Natural killer cell (primary cell): ENCODE measurements at places on chromosomes 5 and 9. TPM values are rescaled to one million over a fixed set of nuclear protein-coding genes. Genes with fewer than 3 reads are reported as not detected.

DNA sequence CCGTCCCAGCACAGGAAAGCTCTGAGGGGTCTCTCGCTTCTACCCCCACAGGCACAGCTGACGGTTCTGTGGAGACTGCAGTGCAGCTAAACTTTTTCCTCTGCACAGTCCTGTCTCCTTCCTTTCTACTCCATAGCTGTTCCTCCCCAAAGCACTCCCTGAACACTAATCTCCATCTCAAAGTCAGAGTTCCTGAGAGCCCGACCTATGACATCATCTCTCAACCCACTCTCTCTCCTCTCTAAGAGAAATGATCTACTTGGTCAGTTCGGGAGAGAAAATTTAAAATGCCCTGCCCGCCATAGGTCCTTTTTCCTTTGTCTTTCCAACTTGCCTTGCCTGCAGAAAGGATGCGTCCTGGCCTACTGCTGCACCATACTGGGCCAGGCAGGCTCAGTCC, 90.6 kb downstream of the FANCC start:
- no peak for DNase-seq
- no peak overlapping the region for H3K27ac ChIP-seq
- no peaks in the 10 kb centered on the region for H3K4me1 ChIP-seq
- H3K4me3 ChIP-seq, result no peak overlapping the region
- H3K27me3 ChIP-seq, result no peaks in the 10 kb centered on the region
- no peaks in the 10 kb centered on the region for H3K36me3 ChIP-seq

DNA sequence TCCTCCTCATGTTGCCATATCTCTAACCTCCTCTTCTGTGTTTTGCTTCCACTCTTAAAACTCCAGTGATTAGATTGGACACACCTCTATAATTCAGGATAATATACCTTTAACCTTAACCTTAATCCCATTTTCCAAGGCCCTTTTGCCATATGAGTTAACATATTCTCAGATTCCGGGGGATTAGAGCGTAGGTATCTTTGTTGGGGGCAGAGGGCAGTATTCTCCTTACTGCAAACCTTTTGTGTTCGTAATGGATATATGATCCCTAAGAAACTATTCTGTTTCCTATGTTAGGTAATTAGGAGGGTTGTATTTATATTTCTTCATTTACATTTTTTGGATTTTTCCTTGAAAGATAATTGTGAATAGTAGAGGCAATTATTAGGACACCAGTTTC, 99.5 kb downstream of the VPS13A start:
- DNase-seq, result no peak
- no peaks in the 10 kb centered on the region for H3K4me1 ChIP-seq
- no peaks in the 10 kb centered on the region for H3K27me3 ChIP-seq
- H3K36me3 ChIP-seq, result peaks cover 14% of the 10 kb centered on the region

NR5A1 gene
- total RNA-seq, result not detected

DNA sequence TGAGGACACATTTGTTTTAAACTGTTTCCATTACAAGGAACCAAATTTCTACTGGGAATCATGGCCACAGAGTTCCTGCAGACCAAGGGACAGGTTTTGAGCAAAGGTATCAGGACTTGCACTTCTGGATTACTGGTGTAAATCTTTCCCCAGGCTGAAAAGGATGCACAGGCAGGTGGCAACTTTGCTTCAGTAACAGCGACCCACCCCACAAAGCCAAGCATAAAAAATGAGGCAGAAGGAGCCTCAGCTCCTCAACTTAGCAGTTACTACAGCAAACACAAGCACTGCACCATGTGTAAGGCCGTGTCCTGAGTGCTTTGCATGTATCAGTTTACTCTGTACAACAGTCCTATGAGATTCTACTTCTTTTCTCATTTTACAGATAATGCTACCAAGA, 251.9 kb downstream of the EBF1 start:
- H3K36me3 ChIP-seq, result no peaks in the 10 kb centered on the region
- peak overlapping the region; percentile 35 for H3K27ac ChIP-seq
- H3K27me3 ChIP-seq, result no peaks in the 10 kb centered on the region

BNIP1 gene
- total RNA-seq, result 33.0 TPM

LCN1 gene
- total RNA-seq, result not detected

- no peaks in the 10 kb centered on the region for H3K4me1 ChIP-seq
- H3K27ac ChIP-seq, result no peak overlapping the region
- no peak overlapping the region for H3K4me3 ChIP-seq
- no peak for DNase-seq
Observed at GRCh38 chr9:107043886-107044285, 180.9 kb downstream of the ZNF462 start.

GRCh38 chr9:97900738-97901565, 21.3 kb downstream of the TRMO start:
- H3K4me1 ChIP-seq, result peaks cover 14% of the 10 kb centered on the region
- H3K27me3 ChIP-seq, result no peaks in the 10 kb centered on the region
- no peak for DNase-seq
- peaks cover 6% of the 10 kb centered on the region for H3K36me3 ChIP-seq
- H3K4me3 ChIP-seq, result no peak overlapping the region

- H3K36me3 ChIP-seq, result no peaks in the 10 kb centered on the region
- H3K4me3 ChIP-seq, result peak overlapping the region; percentile 37
- no peak overlapping the region for H3K27ac ChIP-seq
- H3K4me1 ChIP-seq, result no peaks in the 10 kb centered on the region
- H3K27me3 ChIP-seq, result no peaks in the 10 kb centered on the region
- DNase-seq, result no peak
Observed at GRCh38 chr5:75656311-75657003, 45.2 kb downstream of the ANKDD1B start.

DNA sequence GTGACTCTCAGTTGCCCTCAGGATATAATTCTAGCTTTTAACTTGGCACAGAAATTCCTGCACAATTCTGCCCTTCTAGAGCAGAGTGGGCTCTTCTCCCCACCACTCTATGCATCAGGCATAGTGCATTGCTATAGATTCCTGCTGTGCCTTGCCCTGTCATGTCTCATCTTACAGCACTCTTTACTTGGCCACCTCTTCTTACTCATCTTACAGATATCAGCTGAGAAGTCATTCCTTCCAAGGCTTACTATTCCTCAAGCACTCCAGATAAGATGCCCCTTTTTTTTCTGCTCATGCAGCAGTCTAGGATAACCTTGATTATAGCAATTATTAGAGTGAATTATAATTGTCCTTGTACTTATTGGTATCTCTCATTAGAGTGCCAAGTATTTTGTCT, 5.6 kb downstream of the FAM221B start:
- no peaks in the 10 kb centered on the region for H3K4me1 ChIP-seq
- H3K27ac ChIP-seq, result no peak overlapping the region

NEUROG1 gene
- total RNA-seq, result not detected

KYAT1 gene
- total RNA-seq, result 9.1 TPM
